ENCODE measurements at places on chromosomes 7 and 10.

DNA sequence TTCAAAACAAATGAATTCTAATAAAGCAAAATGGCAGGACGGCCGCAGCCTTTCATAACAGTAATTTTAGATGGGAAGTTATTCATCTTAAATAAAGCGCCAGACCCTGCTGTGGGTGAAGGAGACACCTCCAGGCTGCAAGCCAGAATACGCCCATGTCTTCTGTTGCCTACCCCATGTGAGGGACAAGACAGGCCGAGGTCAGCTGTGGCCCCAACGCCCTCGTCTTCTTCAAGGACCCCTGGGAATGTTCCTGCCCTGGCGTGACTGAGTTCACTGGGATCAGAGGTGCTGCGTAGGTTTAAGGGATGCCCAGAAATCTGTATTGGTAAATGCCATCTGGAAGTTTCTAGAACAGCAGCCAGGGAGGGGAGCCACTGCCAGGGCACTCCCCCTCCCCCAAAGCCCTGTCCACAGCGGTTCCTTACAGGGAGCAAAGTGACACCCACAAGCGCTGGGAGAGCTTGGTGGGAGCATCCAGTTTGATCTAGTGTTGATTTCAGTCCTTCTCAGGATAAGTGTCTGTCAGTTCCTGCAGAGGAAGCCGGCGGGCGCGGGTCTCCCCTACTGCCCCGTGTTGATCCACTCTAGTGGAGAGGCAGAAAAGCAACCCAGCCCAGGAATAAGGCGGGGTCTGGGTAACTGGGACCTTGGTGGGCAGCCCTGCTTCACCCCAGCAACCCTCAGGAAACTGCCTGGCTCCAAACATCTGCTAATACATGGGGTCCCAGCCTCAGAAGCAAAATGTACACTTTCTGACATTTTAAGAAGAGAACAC is 20.6 kb downstream of the PAPOLB start:
- DNase-seq = no peak

DNA sequence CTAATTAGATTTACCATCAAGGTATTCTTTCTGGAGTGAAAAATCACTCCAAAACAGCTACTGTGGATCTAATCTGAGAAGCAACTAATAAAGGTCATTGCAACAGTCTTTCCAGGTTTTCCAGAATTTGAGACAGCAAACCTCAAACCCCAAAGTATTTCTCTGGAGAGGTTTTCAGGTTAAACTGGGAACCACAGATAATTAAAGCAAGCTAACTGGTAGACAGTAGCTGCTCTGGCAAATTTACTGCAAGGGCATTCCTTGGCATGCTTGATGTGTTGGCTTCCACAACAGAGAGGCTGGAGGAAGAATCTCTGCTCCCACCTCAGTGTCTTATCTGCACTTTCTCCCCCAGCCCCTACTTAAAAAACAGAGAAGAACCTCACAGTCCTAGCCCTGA is 140.0 kb upstream of the NRBF2 start:
- DNase-seq = no peak

GRCh38 chr7:50304911-50305582 is 531 bp downstream of the IKZF1 start:
- DNase-seq = no peak

DNA sequence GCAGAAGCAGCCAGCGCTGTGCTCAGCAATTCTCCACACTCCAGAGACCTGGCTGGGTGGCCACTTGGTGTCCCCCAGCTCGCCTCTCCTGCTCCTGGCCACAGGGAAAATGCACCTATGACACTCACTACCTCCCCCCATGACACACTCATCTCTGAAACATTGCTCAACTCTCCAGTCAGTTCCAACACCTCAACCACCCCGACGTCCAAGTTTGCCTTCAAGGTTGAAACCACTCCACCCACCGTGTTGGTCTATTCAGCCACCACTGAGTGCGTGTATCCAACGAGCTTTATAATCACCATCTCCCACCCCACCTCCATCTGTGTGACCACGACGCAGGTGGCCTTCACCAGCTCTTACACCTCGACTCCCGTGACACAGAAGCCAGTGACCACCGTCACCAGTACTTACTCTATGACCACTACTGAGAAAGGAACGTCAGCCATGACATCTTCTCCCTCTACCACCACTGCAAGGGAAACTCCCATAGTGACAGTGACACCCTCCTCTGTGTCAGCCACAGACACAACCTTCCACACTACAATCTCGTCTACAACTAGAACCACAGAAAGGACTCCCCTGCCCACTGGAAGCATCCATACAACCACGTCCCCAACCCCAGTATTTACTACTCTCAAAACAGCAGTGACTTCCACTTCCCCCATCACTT is 2.7 kb downstream of the MUC3A start:
- no peak for DNase-seq

DNA sequence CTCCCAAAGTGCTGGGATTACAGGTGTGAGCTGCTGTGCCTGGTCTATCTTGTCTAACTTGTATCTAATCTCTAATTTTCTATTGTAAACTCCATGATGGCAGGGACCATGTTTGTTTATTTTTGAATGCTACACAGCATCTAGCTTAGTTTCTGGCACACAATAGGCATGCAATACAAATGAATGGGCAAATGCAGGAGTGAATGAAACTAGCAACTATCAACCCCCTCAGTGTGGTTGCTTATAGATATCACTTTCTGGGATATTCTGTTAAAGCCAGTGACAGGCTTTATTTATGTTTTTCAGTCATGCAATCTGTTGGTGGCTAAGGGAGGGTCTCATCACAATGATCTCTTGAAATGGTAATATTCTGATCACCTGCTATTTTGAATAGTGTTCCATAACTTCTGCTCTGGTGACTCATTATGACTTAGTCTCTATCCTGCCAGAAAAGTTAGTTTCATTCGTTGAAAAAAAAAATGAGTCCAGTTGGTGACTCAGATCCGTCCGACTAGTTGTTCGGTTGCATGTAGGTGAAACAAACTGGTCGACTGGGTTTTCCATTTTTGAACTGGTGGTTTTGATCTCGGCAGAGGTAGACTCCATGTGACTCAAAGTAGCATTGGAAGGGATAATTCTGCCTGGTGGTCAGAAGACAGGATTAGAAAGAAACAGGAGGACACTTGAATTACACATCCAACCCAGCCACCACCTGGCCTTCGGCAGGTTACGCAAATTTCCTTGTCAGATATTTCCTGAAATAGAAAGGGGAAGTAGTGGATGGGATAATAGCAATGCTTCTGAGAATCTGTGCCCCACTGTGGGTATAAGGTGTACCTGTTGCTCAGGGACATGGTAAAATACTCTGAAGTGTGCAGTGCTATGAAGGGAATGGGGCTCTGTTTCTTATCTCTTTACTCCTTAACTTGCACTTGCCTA is 76.8 kb downstream of the GATA3 start:
- no peak for DNase-seq

- DNase-seq = no peak
Observed at GRCh38 chr10:128474571-128474970, 348.3 kb upstream of the MKI67 start.

GRCh38 chr7:23022258-23022769 is 8.4 kb upstream of the HYCC1 start:
- DNase-seq = no peak

GRCh38 chr10:34229917-34230316 is 585.2 kb downstream of the PARD3 start:
- no peak for DNase-seq

GRCh38 chr7:5997210-5997808 is 11.5 kb downstream of the PMS2 start:
- DNase-seq = no peak

DNA sequence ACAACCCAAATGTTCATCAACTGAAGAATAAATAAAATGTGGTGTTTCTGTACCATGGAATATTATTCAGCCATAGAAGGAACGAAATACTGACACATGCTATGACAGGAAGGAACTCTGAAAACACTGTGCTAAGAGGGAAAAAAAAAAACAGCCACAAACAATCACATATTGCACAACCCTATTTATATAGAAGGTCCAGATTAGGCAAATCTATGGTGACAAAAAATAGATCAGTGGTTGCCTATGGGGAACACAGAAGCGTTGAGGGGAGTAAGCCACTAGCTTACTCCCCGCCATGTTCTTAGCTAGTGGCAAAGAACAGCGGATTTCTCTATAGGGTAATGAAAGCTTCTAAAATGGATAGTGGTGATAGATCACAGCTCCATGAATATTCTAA is 198.4 kb downstream of the TPST1 start:
- DNase-seq = no peak

DNA sequence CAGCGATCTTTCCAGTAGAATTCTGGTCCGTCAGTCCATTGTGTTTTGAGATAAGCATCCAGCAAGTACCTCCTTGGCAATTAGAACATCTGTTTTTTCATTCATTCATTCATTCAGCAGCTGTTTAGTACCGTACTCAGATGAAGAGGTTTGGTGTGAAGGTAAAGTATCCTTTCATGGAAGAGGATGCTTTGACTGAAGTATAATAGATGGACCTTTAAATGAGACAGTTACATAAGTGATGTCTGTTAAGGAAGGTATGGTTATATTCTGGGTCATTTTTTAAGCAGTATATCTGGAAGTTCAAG is 1.2 kb downstream of the MAPK8 start:
- no peak for DNase-seq

DNA sequence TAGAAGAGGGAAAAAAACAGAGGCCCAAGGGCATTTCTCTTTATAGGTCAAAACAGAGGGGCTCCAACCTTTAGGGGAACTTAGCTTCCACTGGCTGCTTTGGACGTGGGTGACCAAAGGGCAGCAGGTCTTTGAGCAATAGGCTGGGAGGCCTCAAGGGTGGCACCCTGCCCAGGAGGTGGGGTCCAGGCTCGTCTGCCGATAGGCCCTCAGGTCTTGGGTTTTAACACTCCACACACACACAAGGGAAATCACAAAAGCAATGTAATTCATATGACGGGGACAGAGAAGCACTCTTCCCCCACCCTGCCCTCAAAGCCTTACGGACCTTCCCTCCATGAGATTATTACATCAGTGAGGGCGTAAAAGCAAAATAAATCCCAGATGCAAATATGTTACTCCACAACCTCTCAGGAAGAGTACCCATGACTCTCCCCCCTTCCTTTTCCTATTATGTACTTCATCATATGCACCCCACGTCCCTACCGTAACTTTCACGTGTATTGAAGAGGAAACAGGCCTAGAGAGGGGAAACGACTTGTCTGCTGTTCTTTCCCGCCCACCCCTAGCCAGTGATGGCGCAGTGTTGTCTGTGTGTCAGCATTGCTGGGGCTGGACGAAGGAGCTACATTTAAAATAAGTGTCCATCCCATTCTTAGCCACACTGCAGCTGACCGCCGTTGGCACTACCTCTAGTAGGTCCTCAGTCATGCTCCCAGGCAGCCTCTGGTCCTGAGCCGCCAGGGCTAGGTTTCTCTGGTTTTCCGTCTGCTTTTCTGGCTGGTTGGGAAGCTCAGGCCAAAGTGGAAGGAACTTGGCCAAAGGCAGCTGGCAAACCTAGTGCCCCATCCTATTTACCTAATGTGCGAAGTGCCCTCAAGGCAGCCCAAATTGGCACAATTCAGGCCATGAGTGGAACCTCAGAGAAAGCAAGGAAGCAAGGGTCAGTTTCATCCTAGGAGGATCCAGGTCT is 2.1 kb downstream of the PCBD1 start:
- no peak for DNase-seq

DNA sequence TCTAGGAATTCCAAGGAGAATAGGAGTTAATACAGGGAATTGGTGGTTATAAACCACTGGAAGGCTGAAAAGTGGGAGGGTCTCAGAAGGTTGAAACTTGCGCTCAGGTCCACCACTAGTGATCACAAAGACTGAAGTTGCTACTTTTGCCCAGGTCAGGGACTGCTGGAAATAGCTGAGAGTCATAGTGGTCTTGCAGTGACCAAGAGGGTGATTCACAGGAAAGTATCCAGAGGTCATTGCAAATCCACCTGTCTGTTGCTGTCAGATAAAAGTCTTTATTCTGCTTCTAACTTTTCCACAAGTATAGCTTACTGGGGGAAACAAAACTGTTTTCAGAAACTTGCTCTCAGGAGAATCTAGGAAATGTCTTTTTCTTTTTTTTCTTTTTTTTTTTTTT is 211.5 kb upstream of the PRSS1 start:
- no peak for DNase-seq

- DNase-seq = no peak
Observed at GRCh38 chr7:138170959-138171703, 94.9 kb downstream of the AKR1D1 start.

DNA sequence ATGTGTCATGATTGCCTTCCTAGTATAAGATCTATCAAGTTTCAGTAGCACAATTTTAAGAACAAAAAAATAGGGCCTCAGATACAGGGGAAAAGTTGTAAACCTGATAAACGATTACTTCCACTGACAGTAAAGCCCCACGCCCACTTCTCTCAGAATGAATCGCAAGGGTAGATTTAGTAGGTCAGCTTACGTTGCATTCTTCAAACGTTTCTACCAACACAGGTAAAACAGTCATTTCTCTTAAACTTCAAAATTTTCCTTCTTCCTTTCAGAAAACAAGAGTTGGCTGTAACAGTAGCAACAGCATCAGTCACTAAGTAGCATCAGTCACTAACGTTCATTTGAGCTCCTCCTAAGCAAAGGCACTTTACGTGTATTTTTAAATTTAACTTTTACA is 221.5 kb downstream of the ADAM12 start:
- no peak for DNase-seq

DNA sequence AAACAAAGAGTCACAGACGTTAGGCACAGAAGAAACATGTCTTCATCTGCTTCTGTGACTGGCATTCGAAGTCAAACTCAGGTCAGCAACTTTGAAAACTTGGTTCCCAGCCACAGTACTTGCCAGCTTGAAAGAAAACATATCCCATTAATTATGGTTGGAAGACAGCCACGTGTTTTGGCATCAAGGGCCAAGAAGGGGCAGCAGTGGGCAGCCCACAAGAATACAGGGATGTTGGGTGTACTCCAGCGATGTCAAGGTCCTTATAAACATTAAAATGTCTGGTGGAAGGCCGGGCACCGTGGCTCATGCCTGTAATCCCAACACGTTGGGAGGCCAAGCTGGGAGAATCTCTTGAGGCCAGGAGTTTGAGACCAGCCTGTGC is 29.5 kb downstream of the JCAD start:
- DNase-seq = no peak

DNA sequence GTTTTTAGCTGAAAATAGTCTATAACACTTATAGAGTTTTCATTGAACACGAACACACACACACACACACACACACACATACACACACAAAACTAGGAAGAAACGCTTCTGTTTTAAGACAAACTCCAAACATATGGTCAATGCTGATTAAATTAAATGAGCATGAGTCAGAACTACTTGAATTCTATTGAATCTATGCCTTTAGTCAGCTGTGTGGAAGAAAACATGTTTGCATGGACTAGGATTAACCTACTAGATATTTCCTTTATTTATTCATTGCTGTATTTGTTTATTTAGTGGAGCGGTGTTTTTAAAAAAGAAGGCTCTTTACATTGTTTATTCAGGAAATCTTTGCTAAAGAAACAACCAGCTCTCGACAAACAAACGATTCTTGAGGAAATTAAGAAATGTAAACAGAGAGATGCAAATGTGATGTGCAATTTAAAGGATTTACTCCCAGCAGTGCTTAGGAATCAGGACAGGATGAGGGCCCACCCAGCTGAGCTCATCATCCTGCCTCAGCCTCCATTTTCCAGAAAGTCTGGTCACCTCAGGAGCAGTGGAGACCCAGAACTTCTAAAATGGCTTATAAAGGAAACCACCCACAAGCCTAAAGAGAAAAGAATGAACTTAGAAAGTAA is 83.2 kb downstream of the PDE1C start:
- DNase-seq = no peak

GRCh38 chr10:63720676-63721075 is 199.5 kb downstream of the REEP3 start:
- no peak for DNase-seq

GRCh38 chr10:61376908-61377368 is 76.2 kb downstream of the TMEM26 start:
- DNase-seq = no peak

Data from cortex of kidney (tissue), 1 donor.